ENCODE measurements at places on chromosomes 16 and 17.

- DNase-seq, result no peak
Measured at GRCh38 chr17:59641799-59642484, 22.2 kb downstream of the CLTC start.

DNA sequence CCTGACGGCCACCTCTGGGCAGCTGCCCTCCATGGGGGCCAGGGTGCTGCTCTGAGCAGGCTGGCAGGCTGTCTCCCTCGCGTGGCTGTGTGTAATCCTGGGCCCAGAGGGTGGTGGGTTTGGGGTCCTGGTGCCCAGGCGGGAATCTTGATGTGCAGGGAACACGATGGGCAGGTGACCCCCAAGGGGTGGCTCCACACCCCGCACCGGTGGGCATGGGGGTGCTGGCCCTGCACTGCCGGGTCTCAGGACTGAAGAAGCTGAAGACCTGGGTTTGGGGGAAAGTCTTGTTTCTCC is 8.6 kb downstream of the CHMP6 start:
- DNase-seq, result no peak

GRCh38 chr16:1876468-1876867 is 4.5 kb upstream of the MEIOB start:
- DNase-seq, result no peak

DNA sequence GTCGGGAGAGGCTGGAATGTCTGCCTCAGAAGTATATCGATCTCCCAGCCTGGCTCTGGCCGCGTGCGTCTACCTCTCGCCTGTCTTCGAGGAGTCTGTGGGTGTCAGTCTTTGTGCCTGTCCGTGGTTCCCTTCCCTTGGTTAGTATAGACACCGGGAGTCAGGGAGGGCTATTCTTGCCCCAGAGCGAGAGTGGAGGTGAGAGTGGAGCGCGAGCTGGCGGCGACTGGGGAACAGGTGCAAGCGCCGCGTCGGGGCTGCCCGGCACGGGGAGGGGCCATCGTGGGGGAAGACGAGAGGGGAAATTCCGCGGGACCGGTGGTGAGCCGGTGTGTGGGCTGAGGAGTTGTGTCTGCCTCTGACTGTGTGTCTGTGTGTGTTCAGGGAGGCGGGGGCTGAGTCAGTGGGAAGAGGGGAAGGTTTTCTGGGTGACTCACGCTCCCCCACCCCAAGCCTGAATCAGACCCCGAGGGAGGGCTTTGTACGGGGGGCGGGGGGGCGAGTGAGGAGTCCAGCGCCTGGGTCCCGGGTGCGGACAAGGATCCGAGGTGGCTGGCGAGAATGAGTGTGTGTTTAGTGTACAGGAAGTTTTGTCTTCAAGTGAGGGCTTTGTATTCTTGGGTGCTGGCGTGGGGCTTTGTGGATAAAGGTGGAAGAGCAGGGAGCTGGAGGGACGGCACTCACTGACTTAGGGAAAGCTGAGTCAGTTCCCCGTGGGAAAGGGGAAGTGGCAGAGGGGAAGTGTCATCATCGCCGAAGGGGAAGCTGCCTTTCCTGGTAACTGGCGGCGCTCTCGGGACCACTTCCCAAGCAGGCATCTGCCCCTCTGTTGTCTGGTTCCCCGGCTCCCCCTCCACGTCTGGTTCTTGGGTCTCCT is 8.6 kb downstream of the KDM6B start:
- peak; percentile 85 for DNase-seq

DNA sequence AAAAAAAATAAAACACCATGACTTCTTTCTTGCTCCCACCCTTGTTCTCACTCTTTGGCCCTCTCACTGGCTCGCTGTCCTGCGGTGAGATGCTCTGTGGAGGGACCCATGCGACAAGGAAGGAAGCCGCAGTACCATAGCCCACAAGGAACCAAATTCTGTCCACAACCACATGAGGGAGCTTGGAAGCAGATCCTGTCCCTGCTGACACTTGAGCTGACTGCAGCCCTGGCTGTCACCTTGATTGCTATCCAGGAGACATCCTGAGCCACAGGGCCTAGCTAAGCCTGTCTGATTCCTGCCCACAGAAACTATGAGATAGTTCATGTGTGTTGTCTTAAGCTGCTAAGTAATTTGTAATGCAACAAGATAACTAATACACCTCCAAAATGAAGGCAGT is 4.8 kb upstream of the MT2A start:
- DNase-seq, result no peak

- DNase-seq, result no peak
Measured at GRCh38 chr17:4201226-4201625, 58.2 kb downstream of the CYB5D2 start.

- no peak for DNase-seq
Measured at GRCh38 chr17:9521062-9521461, 54.6 kb downstream of the STX8 start.

- DNase-seq, result no peak
Measured at GRCh38 chr17:32483451-32484019, 3.3 kb upstream of the CDK5R1 start.

GRCh38 chr16:10938796-10939648 is 3.2 kb downstream of the DEXI start:
- DNase-seq, result no peak

GRCh38 chr16:15608398-15609285 is 34.3 kb downstream of the MARF1 start:
- DNase-seq, result no peak

GRCh38 chr17:48123776-48124388 is 16.3 kb downstream of the SNX11 start:
- no peak for DNase-seq

GRCh38 chr17:39597372-39598046 is 10.2 kb downstream of the NEUROD2 start:
- DNase-seq, result no peak

DNA sequence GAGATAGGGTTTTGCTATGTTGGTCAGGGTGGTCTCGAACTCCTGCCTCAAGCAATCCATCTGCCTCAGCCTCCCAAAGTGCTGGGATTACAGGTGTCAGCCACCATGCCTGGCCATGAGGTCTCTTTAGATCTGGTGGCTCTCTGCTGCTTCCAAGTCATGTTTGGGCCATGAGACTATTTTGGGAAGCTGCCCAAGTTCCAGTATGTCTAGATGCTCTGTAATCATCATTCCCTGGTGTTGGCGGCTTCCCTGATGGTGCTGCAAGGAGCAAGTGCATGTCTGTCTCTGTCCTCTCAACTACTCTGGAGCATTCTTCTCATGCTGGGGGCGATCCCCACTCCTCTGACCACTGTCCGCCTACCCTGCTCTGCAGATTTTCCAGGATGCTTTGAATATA is 6.4 kb upstream of the ODF4 start:
- no peak for DNase-seq

GRCh38 chr17:49409066-49409465 is 5.6 kb downstream of the PHB1 start:
- no peak for DNase-seq

GRCh38 chr17:33217891-33218290 is 75.2 kb downstream of the ASIC2 start:
- DNase-seq, result no peak

DNA sequence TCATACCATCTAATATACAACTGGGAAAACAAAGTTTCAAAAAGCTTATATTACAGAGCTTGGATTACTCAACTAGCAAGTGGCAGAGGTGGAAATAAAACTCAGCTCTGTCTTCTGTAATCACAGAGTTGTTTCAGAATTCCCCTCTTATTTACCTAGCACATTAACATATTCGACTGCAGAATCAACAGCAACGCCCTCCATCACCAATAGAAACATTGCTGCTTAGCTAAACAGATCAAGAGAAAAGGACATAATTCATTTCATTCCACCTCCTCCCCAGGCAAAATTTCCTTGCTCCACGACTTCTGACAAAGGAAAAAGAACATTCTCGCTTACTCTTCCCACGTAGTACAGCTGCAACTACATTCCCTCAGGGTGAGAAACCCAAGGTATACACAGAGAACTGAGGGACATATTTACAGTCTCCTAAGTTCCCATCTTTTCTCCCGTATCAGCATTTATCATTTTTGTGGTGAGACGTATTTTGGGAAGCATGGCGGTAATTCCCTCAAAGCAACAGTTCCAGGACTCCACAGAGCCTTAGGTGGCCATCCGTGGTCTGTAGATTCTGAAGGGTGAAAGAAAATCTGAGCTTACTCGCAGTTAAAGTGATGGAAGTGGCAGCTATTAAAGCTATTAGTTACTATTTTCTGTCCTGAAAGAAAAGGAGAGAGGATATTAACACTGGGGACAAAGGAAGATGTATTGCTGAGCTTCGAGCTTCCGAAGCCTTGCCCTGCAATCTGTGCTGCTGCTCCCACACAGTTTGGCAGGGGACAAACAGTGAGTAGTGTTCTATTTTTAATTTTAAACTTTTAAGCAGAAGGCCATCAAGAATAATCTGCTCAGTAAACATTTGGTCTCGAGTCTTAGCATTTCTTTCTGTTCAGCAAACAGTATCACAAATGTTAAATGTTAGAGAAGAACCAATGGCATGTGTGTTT is 1296.2 kb downstream of the CDH8 start:
- no peak for DNase-seq

DNA sequence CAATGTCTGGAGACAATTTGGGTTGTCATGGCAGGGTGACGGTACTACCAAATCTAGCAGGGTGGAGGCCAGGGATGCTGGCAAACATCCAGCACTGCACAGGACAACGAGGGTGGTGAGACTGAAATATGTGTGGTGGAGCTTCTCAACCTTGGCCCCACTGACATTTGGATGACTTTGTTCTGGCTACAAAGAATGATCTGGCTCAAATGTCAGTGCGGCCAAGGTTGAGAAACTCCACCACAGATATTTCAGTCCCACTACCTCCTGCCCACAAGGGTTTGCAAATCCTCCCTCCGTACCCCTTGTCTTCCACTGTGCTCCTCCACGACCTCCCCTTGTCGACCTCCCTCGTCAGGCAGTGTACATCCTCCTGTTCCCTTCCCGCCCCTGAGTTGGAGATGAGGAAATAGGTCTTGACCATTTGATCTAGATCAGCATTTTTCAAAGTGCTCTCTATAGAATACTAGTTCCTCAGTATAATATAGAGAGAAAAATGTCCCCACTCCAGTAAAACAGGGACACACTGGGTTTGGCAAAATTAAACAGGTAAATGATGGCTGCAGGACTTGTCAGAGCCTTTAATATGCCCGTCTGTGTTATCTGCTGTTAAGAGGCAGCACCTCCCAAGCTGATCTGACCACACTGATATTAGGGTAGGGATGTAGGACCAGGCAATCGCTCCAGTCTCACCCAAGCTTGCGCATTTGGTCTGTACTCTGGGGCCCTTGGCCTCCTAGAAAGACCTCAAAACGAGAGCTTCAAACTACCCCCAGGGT is 6.8 kb downstream of the OSGIN1 start:
- DNase-seq, result no peak

DNA sequence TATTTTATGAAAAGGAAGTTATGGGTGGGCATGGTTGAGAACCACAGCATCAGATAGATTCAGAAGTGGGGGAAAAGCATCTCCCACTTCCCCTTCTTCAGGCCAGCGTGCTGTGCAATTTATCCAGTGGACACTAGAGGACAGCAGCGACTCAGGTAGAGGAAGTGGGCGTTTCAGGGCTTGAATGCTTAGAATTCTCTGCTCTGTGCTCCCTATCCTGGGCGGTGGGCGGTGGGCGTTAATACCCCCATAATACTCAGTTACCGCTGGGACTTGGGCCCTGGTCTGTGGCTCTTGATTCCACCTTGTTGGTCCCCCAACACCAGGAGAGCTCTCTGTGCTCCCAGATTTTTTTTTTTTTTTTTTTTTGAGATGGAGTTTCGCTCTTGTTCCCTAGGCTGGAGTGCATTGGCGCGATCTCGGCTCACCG is 3.7 kb upstream of the LYZL6 start:
- DNase-seq, result no peak

DNA sequence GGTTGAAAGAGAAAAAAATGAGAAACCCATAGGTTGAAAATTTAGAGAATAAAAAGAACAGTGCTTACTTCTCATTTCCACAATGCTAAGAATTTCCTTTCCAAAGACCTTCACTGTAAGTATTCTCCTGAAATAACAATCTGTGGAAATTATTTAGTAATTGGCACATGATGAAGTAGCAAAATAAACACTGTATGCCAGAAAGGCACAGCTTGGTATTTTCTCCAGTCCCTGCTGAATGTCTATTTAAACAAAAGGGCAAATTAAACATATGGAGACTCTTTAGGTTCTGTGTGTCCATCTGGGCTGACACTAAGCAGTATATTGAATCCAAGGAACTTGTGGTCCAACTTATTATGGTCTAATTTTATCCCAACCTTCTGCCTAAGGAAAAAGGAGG is 46.1 kb downstream of the CHCT1 start:
- no peak for DNase-seq

DNA sequence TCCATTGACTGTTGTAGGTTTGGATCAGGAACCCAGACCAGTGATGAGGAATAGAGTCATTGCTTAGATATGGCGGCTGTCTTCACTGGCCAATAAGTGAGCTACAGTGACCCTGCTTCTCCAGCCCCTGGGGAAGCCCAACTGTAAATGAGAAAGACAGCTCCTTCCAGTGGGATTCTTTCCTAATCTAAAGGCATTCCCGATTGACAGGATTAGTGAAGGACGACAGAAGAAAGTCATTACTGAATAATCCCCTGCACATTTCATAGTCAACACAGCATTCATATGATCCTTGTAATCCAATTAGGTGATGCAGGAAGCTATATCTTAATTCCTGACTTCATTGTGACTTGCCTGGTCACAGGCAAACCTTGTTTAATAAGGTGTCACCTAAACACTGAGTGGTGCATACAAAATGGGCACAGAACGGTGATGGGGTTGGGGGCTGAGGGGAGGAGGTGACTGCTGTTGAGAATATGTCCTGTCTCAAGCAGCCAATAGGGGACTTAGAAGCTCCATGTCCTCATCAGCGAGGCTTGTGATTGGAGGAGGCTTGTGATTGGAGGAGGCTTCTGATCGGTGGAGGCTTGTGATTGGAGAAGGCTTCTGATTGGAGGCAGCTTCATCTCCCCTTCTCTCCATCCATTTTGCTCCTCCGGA is 242.6 kb downstream of the XYLT1 start:
- DNase-seq, result no peak

DNA sequence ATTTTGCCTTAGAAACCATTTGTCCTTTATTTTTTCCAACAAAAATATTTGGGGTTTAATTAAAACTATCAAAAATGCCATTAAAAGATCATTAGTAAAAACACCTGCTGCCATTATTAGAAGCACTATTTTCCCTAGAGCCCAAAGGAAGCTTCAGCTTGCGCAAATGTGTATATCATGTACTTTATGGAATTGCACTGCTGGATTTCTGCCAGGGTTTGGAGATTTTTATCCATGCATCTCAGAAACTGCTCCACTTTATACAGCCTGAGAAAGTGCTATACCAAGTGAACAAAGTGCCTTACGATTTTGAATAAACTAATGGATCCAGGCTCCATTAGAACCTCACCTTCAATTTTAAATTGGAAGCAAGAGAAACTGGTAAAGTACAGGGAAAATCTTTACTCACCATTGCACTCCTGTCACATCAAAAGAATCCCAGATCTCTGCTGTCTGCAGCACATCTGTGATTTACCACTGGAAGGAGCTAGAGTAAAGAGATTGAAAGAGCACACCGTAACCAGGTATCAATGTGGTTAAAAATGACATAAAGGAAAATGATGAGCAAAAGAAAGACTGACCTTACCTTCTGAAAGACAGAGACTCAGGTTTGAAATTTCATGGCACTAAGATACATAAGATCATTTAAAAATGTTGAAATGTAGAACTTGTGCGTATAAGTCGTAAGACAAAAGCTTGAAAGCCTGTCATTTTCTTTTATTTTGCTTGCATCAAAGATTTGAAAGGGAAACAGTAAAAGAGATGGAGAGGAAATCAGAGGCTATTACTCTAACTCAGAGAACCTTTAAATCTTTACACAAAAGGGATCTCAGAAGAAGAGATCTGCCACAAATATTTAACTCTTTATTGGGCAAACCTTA is 678.1 kb upstream of the GOT2 start:
- no peak for DNase-seq

Measured in amniotic stem cell (primary cell).